ENCODE measurements at places on chromosomes 12 and 14.

DNA sequence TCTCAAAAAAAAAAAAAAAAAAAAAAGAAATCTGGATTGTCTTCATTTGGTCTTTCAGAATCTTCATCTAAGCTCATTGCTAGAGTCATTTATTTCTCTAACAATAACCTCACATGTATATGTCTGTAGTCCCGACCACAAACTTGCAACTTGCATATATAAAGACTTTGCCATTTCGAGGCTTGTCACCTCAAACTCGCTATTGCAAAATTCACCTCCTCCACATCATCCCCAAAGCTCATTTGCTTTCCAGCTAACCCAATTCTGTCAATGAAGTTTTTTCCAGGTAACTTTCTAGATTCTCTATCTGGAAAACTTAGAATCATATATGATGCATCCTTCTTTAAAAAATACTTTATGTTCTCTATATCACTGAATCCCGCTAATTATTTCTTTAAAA, 393.2 kb upstream of the ATXN7L3B start:
- DNase-seq = no peak

- no peak for DNase-seq
Measured at GRCh38 chr14:47438650-47439140, 236.7 kb downstream of the MDGA2 start.

- DNase-seq = no peak
Measured at GRCh38 chr14:34436118-34436905, 25.7 kb downstream of the SPTSSA start.

DNA sequence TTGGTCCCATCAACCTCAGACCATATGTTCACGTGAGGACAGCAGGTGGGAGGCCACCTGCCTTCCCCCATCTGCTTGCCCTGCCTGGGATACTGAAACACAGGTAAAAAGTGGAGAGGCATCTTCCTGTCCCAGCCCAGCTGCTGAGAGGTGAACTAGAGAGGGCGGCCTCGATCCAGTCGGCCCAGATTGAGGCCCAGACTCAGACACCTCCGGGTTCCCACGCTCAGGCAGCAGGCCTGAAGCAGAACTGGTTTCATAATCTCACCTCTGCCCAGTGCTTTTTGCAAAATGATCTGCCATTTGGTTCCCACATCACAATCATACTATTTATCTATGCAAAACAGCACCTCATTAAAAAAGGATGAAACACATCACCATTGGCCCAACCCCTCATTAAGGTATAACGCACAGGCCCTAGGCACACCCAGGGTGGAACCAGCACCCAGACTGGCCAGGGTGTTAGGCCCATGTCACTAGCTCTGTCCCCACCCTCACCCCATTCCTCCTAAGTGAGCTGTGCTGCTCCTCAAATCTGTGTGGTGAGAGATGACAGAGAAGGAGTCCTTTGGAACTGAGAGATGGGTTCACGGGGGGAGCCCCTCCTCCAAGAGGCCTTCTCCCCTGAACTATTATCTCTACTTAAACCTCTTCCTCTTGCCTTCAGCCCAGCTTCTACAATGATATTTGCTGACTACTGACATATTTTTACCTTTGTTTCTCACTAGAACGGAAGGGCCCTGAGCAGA, 81.1 kb downstream of the ZFP36L1 start:
- no peak for DNase-seq

- DNase-seq = no peak
Measured at GRCh38 chr12:59389968-59390576, 205.8 kb upstream of the SLC16A7 start.

GRCh38 chr12:122732170-122732569, 1.5 kb upstream of the HCAR1 start:
- no peak for DNase-seq

GRCh38 chr14:35344107-35344807, 52.1 kb downstream of the PSMA6 start:
- no peak for DNase-seq

GRCh38 chr14:19873178-19873577, 1.8 kb upstream of the OR4K2 start:
- no peak for DNase-seq

GRCh38 chr14:99181804-99182520, 90.0 kb downstream of the BCL11B start:
- DNase-seq = no peak

GRCh38 chr14:99192028-99192621, 79.9 kb downstream of the BCL11B start:
- DNase-seq = no peak

DNA sequence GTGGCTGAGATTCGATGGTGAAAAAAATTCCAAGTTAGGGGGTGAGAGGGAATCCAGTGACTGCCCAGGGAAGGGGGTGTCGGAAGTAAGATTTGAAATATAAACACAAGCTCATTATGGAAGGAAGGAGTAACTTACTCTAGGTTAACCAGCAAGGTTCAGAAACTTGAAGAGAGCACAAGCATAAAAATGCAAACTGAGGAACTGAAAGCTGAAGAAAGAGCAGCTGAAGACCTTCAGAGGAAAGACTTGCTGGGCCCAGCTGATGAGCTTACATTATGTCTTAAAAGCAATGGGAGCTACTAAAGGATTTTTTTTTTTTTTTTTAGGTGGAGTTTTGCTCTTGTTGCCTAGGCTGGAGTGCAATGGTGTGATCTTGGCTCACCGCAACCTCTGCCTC, 189.7 kb upstream of the GRIN2B start:
- no peak for DNase-seq

DNA sequence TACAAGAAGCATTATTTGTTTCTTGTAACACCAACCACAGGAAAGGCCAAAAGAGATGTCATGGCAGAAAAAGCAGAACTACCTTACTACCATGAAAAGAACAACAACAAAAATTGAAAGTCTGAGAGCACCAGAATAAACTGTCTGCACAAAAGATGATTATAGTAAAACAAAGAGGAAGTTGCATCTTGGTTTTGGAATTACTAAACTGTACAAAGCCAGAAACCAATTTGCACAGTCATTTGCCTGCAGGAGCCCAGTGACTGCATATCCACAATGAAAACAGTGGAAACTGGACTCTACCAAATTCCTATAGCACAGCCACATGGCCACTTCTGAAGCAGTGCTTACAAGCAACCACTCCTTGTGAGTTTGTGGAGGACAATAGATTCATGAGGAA, 276.2 kb downstream of the SSPN start:
- no peak for DNase-seq

Measured in head of caudate nucleus (tissue), 42 donors.